ENCODE measurements at places on chromosomes 5 and 9. TPM values are rescaled to one million over a fixed set of nuclear protein-coding genes. Genes with fewer than 3 reads are reported as not detected.

The EQTN gene
- not detected for total RNA-seq

The PAPPA gene
- total RNA-seq, result 0.03 TPM

DNA sequence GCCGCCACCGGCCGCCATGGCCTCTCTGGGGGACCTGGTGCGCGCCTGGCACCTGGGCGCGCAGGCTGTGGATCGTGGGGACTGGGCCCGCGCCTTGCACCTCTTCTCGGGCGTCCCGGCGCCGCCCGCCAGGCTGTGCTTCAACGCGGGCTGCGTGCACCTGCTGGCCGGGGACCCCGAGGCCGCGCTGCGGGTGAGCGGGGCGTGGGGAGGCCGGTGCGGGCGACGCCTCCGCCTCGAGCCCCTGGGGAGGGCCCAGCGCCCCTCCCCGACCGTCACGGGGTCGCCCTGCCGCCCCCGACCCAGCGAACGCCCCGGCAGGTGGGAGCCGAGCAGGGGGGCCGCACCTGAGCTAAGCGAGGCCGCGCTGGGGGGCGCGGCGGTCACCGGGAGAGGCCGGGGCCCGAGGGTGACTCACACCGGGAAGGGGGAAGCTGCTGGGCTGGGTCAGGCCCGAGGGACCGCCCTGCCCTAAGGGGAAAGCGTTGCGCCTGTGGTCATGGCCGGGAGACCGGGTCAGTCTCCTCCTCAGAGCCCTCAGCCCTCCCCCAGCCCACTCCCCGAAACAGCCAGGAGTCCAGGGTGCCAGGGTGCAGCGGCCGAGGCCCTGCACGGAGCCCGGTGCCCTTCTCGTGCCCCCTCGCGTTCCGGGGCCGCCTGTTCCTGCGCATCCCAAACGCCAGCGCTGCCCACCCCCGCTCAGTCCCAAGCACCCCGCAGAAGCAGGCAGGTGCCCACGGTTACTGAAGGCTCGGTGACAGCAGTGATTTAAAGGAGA is 510 bp downstream of the NOXA1 start:
- H3K4me3 ChIP-seq, result peak overlapping the region; percentile 20
- no peaks in the 10 kb centered on the region for H3K27me3 ChIP-seq
- DNase-seq, result no peak
- no peak overlapping the region for H3K27ac ChIP-seq

DNA sequence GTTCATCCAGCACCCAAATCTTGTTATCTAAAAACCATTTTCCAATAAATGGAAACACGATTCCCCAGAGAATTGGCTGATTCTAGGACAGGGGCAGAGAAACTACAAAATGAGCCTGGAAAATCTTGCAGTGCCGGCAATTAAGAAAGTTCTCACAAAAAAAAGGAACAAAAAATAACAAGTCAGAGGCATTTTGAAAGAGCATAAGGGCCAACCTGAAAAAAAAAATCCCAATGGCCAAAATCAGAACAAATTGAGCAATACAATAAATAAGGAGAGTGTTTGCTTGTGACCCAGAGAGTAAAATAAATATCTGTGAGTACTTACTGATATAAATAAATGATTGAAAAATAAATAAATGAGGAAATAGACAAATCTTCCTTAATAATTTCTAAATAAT is 55.1 kb upstream of the S1PR3 start:
- peaks cover 2% of the 10 kb centered on the region for H3K27me3 ChIP-seq
- no peaks in the 10 kb centered on the region for H3K4me1 ChIP-seq
- no peak overlapping the region for H3K27ac ChIP-seq
- H3K4me3 ChIP-seq, result no peak overlapping the region

DNA sequence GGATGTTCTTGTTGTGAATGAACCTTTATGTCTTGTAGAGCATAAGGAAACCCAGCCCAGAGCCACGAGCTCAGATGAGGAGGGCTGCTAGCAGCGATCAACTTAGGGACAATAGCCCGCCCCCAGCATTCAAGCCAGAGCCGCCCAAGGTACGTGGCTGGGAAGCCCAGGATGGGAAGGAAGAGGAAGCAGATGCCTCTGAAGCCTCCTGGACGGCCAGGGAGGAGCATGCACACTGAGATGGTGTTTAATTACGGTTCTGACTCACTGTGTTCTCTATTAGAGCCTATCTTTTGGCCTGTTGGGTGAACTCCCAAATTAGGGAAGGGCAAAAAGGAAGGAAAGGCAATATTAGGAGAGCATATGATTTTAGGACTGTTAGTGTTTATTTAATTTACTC is 75.3 kb downstream of the TJP2 start:
- no peak overlapping the region for H3K27ac ChIP-seq
- no peak overlapping the region for H3K4me3 ChIP-seq
- H3K36me3 ChIP-seq, result no peaks in the 10 kb centered on the region
- DNase-seq, result no peak

DNA sequence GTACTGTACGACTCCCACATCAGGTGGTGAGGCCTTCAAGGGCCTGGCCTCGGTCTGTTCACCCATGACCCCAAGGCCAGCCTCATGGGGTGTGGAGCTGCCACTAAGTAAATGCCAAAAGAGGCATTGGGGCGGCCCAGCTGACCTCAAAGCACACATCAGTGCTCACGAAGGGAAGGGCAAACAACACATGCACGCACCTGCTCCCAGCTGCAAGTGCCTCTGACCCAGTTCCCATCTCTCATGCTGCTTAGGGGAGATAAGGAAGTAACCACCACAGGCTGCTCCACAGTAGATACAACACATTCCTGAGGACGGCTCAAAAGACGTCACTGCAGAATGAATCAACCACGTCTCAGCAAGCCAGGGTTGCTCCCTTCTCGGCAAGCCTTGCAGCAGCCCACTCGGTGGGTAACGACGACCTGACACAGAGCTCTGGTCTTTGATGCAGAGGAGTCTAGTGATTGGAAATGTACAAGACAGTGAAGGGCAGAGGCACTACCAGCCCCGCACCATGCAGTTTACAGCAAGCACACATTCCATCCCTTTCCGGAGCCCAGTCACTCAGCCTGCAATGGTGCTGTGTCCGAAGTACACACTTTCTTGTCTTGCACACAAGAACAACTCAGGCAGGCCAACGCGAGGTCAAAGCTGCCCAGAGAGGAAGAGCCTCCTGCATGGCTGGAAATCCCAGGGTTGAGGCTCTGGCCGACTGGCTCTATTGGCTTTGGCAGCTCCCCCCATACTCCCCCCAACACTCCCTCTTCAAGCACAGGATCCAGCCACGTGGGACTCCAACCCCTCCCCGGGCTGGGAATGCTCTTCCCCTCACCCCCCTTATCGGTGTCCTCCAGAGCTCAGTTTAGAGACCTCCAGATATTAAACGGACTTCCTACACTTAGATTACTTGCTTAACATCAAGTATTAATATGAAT is 31.8 kb downstream of the FABP6 start:
- no peaks in the 10 kb centered on the region for H3K27me3 ChIP-seq
- H3K27ac ChIP-seq, result no peak overlapping the region
- DNase-seq, result no peak

DNA sequence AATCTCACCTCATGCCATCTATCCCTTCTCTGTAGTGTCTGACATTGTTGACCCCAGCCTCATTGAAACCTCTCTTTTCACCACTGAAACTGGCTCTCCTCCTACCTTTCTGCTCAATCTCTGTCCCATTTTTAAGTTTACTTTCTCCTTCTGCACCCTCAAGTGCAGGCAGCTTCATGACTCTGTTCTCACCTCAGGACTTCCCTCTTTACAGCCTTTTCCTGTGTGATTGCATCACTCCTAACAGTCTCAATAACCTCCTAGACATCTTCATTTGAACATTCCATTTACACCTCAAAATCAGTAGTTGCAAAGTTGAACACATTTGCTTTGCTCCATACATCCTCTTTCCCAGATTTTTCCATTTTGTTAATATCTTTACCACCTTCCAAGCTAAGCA is 172.1 kb downstream of the RASEF start:
- H3K36me3 ChIP-seq, result no peaks in the 10 kb centered on the region
- DNase-seq, result no peak
- no peaks in the 10 kb centered on the region for H3K4me1 ChIP-seq
- no peaks in the 10 kb centered on the region for H3K27me3 ChIP-seq

GRCh38 chr5:428754-429452 is 14.1 kb upstream of the EXOC3 start:
- no peaks in the 10 kb centered on the region for H3K4me1 ChIP-seq
- DNase-seq, result no peak
- H3K36me3 ChIP-seq, result no peaks in the 10 kb centered on the region
- H3K27ac ChIP-seq, result no peak overlapping the region
- peaks cover 4% of the 10 kb centered on the region for H3K27me3 ChIP-seq

DNA sequence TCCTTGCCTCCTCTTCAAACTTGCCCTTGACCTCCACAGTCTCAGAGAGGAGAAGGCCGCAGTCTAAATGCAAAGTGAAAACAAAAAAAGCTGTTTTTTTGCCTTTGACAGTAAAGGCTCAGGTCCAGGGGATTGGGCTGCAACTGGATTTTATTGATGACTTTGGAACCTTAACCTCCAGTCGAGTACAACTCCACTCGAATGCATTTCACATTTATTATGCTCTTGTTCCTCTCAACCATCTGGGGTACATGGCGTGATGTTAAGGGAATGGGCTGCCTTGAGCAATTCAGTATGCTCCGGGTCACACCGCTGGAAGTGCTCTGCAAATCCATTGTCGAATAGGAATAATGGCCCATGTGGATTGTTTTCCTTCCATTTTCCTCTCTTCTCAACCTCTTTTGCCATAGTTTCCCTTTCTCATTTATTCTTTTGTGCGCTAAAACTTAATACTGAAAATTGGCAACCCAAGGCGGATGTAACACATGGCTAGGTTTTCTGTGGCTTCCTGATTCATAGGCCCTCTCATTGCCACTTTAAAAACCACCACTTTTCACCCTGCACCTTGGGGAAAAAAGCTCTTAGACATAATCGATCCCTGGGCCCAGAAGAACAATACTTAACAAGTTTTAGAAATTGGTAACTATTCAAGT is 34.3 kb downstream of the ITK start:
- peak overlapping the region; percentile 19 for H3K4me3 ChIP-seq
- DNase-seq, result no peak
- peaks cover 95% of the 10 kb centered on the region for H3K4me1 ChIP-seq
- H3K27ac ChIP-seq, result peak overlapping the region; percentile 81
- peaks cover 95% of the 10 kb centered on the region for H3K36me3 ChIP-seq
- H3K27me3 ChIP-seq, result no peaks in the 10 kb centered on the region

DNA sequence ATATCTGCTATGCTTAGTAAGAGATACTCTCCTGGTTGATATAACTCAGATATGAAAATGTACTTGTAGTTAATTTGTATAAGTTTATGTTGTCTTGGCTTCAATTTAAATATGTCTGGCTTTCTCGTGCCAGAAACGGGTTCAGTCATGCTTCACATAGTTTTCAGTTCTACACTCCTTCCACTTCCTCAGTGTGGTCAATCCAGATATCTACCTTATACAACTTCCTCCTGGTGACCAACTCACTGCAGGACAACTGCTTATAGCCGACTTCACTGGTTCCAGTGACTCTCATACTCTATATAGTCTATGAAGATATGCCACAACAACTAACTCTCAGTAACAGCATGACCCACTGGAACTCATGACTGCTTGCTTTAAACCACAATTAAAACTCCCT is 690.4 kb downstream of the SLCO4C1 start:
- H3K27me3 ChIP-seq, result no peaks in the 10 kb centered on the region
- no peaks in the 10 kb centered on the region for H3K4me1 ChIP-seq
- no peak overlapping the region for H3K27ac ChIP-seq
- no peak for DNase-seq

- peaks cover 4% of the 10 kb centered on the region for H3K27me3 ChIP-seq
- no peak for DNase-seq
- H3K36me3 ChIP-seq, result no peaks in the 10 kb centered on the region
- H3K27ac ChIP-seq, result no peak overlapping the region
Measured at GRCh38 chr9:107180206-107180605, 102.9 kb upstream of the RAD23B start.

GRCh38 chr5:67875601-67876000 is 340.0 kb upstream of the PIK3R1 start:
- no peak overlapping the region for H3K4me3 ChIP-seq
- no peak for DNase-seq
- H3K27me3 ChIP-seq, result peaks cover 3% of the 10 kb centered on the region
- no peaks in the 10 kb centered on the region for H3K4me1 ChIP-seq
